ENCODE measurements at places on chromosomes 1 and 21.

- H3K4me3 ChIP-seq = peak overlapping the region; percentile 93
- peak overlapping the region; percentile 89 for H3K27ac ChIP-seq
- peak; percentile 19 for DNase-seq
- H3K27me3 ChIP-seq = no peaks in the 10 kb centered on the region
These were observed 630 bp downstream of the MTF2 start for GRCh38 chr1:93079685-93080141.

DNA sequence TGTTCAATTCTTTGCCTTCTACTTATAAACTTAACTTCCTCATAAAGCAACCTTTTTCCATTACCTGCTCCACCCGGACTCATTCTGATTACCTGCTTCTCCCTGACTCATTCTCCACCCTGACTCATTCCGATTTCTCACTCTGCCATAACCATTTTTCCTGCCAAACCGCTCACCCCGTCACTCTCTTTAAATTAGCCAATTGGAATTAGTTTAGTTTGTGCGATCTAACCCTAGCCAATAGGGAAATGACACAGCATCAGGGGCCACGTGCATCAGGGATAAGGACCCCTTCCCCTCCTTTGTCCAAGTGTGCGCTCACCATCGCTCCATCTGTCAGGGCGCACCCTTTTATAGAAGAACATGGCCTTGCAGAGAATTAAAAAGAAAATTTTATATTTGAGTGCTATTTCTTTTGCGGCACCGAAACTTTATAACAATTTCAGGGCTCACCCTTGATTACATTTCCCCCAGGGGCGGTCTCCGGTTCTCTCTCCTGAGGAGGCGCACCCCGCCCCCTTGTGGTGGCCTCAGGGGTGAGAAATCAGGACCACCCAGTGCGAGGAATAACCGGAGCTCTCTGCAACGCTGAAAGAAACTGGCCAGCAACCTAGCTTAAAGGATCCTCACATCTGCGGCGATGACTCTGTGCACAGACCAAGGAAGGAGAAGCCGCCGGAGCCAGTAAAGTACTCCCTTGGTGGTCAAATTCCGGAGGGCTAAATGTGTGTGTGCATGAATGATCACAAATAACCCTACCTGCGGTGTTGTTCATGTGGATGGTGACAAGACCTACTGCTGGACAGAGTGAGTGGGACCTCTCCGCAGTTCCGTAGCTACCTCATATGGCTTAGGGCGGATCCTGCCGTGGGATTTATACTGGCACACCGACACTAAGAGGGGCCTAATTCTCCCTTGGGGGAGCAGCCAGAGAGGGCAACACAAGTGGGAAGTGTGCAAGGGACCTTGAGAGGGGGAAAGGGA, 30.3 kb upstream of the CBR3 start:
- peaks cover 36% of the 10 kb centered on the region for H3K27me3 ChIP-seq
- peak overlapping the region; percentile 67 for H3K4me3 ChIP-seq

- H3K4me3 ChIP-seq = no peak overlapping the region
- peak overlapping the region; percentile 67 for H3K27ac ChIP-seq
- H3K4me1 ChIP-seq = peaks cover 43% of the 10 kb centered on the region
- no peaks in the 10 kb centered on the region for H3K36me3 ChIP-seq
- peaks cover 1% of the 10 kb centered on the region for H3K27me3 ChIP-seq
These were observed 4.4 kb upstream of the MAPKAPK2 start for GRCh38 chr1:206680279-206680678.

- H3K27me3 ChIP-seq = no peaks in the 10 kb centered on the region
- peaks cover 10% of the 10 kb centered on the region for H3K4me1 ChIP-seq
- no peak for DNase-seq
- H3K27ac ChIP-seq = no peak overlapping the region
- no peak overlapping the region for H3K4me3 ChIP-seq
- H3K36me3 ChIP-seq = no peaks in the 10 kb centered on the region
These were observed 83.4 kb upstream of the KCNE2 start for GRCh38 chr21:34280389-34280795.

DNA sequence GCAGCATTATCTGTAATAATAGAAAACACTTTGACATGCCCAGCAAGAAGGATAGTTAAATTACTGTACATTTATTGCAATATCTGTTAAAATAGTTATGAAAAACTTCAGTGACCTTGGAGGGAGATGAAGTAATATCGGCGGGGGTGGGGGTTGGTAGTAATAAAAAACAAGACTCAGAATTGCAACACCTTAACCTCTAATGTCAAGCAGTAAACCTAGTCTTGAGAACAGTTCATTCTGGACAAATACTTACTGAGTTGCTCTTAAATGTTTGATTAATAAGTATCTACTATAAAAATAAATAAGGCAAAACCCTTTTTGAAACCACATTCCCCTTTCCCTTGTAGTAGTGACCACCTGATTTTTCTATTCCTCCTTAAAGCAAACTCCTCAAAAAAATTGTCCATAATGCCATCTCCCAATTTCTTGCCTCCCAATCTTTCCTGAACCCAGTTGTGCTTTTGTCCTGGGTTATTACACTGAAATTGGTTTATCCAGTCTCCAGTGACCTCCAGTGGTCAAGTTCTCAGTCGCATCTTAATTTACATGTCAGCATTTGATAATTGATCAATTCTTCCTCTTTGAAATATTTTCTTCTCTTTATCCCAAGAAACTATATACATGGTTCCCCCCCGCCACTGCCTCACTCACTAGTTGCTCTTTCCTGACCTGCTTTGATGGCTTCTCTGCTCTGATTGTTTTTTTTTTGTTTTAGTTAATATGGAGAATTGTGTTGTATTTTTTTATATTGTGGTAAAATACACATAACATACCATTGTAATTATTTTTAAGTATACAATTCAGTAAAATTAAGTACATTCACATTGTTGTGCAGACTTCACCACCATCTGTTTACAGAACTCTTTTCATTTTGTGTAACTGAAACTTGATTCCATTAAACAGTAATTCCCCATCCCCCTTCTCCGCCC, 36.8 kb downstream of the RAP1A start:
- H3K36me3 ChIP-seq = peaks cover 16% of the 10 kb centered on the region
- H3K27me3 ChIP-seq = no peaks in the 10 kb centered on the region
- no peak overlapping the region for H3K4me3 ChIP-seq
- H3K4me1 ChIP-seq = peaks cover 35% of the 10 kb centered on the region
- DNase-seq = no peak

DNA sequence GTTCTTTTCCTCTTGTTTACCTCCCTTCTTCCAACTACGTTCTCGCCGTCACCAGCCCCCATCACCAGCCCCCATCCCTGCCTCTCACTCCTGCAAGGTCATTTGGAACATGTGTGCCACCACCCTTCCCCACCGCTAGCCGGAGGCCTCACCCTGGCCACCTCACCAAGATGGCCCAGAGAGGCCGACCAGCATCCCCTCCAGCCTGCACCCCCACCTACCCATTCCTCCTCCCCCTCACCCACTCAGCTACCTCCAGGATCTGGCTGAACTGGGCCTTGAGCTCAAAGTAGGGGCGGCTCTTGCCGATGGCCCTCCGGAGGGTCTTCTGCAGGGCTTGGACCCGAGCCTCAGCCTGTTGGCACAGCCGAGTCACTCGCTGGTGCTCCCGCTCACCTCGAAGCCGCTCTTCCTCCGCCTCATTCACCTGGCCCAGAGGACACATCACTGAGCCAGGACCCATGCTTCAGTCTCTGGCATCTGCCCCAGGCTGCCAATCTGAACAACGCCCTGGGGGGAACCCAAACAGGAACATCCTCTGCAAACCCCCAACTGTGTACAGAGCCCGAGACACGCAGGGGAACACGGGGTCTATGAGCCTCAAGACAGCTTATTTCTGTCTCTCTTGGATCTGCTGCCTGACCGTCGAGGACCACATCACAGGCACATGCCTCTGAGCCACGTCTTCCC, 12.8 kb downstream of the SH3BP5L start:
- H3K4me3 ChIP-seq = no peak overlapping the region
- H3K4me1 ChIP-seq = peaks cover 24% of the 10 kb centered on the region
- no peak overlapping the region for H3K27ac ChIP-seq

DNA sequence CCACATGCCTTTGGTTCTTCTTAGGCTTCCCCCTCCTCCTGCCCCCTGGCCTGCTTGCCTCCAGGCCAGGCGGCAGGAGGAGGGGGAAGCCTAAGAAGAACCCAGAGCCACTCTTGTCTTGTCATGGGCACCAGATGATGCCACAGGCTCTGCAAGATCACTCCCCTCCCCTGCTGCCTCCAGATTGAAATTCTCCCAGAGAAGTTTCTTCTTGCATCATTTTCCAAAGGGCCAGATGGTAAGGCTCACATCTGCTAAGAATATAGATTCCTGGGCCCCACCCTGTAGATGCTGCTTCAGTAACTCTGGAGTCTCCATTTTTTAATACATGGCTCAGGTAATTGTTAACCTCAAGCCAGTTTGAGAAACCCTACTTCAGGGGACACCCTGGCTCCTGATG, 60.8 kb downstream of the FAM163A start:
- no peaks in the 10 kb centered on the region for H3K27me3 ChIP-seq
- H3K4me3 ChIP-seq = no peak overlapping the region
- DNase-seq = no peak
- no peaks in the 10 kb centered on the region for H3K36me3 ChIP-seq

- peaks cover 16% of the 10 kb centered on the region for H3K27me3 ChIP-seq
- DNase-seq = no peak
- no peak overlapping the region for H3K4me3 ChIP-seq
These were observed 64.6 kb upstream of the CLDN14 start for GRCh38 chr21:36544545-36544944.

- H3K27ac ChIP-seq = peak overlapping the region; percentile 65
- peaks cover 84% of the 10 kb centered on the region for H3K4me1 ChIP-seq
- H3K27me3 ChIP-seq = no peaks in the 10 kb centered on the region
- peak; percentile 46 for DNase-seq
- no peak overlapping the region for H3K4me3 ChIP-seq
These were observed 76.8 kb downstream of the CD46 start for GRCh38 chr1:207828485-207829158.

DNA sequence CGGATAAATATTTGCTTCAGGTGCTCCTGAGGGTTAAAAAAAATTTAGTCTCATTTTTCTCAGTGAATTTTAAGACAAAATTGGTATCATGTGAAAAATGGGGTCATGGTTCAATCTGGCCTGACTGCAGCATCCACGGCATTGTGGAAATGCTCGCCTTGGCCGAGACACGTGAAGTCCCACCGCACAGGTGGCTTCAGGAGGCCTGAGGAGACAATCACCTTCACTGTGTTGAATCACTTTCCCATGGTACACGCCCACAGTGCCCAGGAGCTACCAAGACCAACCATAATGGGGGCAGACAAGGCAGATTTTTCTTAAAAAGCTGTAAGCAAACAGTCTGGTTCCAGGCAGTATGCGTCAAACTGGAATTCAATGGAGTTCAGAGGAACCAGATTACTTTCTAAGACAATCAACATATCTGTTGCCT, 11.0 kb upstream of the CPLANE2 start:
- no peak for DNase-seq
- peaks cover 9% of the 10 kb centered on the region for H3K4me1 ChIP-seq
- no peak overlapping the region for H3K4me3 ChIP-seq
- H3K36me3 ChIP-seq = peaks cover 27% of the 10 kb centered on the region

- no peak overlapping the region for H3K4me3 ChIP-seq
- no peaks in the 10 kb centered on the region for H3K36me3 ChIP-seq
- no peaks in the 10 kb centered on the region for H3K27me3 ChIP-seq
- no peaks in the 10 kb centered on the region for H3K4me1 ChIP-seq
These were observed 761.0 kb upstream of the CXADR start for GRCh38 chr21:16751695-16752474.

GRCh38 chr1:228104526-228105269, 1.6 kb upstream of the C1orf35 start:
- peak overlapping the region; percentile 73 for H3K27ac ChIP-seq
- H3K27me3 ChIP-seq = no peaks in the 10 kb centered on the region
- DNase-seq = no peak
- H3K4me1 ChIP-seq = peaks cover 29% of the 10 kb centered on the region

DNA sequence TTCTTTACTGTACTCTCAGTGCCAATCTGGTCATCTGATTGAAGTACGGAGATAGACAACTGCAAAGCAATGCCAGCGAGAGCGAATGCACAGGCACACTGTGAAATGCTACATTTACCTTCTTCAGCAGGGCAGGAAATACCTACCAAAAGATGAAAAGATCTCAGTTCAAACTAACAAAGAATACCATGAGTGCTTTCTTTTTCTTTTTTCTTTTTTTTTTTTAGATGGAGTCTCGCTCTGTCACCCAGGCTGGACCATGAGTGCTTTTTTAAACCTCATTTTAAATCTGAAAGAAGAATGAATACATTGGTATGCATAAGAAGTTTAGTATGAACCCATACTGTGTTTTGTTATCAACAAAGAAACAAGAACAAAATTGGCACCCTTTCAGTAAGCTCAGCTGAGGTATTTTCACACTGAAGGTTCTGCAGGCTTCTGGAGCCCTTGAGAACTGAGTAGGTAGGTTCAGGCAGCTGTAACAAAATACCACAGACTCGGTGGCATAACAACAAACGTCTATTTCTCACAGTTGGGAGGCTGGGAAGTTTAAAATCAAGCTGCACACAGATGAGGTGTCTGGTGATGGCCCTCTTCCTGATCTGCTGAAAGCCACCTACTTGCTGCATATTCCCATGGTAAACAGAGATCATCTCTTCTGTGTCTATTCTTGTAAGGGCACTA, 1.7 kb upstream of the CHI3L2 start:
- H3K27ac ChIP-seq = peak overlapping the region; percentile 6
- H3K4me1 ChIP-seq = peaks cover 75% of the 10 kb centered on the region
- no peaks in the 10 kb centered on the region for H3K27me3 ChIP-seq
- H3K36me3 ChIP-seq = no peaks in the 10 kb centered on the region
- no peak for DNase-seq
- peak overlapping the region; percentile 31 for H3K4me3 ChIP-seq

- H3K4me1 ChIP-seq = no peaks in the 10 kb centered on the region
- no peak overlapping the region for H3K4me3 ChIP-seq
- no peak overlapping the region for H3K27ac ChIP-seq
- peaks cover 4% of the 10 kb centered on the region for H3K27me3 ChIP-seq
- no peaks in the 10 kb centered on the region for H3K36me3 ChIP-seq
These were observed 3.7 kb downstream of the CHIA start for GRCh38 chr1:111294390-111294789.

DNA sequence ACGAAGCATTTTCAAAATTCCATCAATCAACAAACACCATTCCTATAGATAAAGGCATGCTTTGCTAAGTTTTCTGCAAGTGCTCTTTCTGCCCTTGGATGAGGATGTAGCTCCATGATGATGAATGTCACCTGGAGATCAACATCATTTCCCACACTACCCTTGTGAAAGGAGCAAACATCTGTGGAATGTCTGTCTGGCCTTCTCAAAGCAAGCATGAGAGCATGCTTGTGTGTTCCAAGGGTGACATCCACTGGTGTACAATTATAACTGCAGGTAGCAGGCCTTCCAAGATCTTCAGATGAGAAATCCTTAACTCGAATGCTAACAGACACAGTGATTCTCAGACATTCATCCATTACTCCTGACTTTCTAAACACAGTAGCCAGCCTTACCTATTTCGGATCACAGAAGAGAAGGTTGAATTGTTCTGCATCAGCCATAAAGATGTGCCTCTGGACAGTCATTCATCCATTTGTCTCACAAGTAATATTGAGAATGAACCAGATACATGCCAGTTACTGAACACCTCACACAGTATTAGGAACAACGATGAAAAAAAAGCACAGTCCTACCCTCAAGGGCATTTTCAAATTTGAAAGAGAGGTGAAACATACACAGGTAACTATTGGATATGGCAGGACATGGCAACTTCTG, 162.4 kb downstream of the TPR start:
- H3K27me3 ChIP-seq = peaks cover 24% of the 10 kb centered on the region
- no peak overlapping the region for H3K27ac ChIP-seq
- H3K4me3 ChIP-seq = no peak overlapping the region
- no peaks in the 10 kb centered on the region for H3K4me1 ChIP-seq

All from activated T-helper 2 cell treated with anti-CD3 and anti-CD28 coated beads, Interferon-gamma antibody, Interleukin-2, Interleukin-4, amounts not matched to agents 10 μg/mL and 5 μg/mL and 100 μg/mL, durations not matched to agents 14 hours and 24 hours and 36 hours (primary cell).